ENCODE measurements at places on chromosomes 4 and X. TPM values are rescaled to one million over a fixed set of nuclear protein-coding genes. Genes with fewer than 3 reads are reported as not detected.
A peak's percentile ranks its signal among the peaks of the same experiment; 100 is the strongest.

PABPC1L2A gene
- total RNA-seq, result not detected

- no peak for DNase-seq
Observed at GRCh38 chrX:153408221-153408721, 3.0 kb upstream of the ZFP92 start.

- DNase-seq, result no peak
Observed at GRCh38 chrX:96435378-96436035, 249.1 kb upstream of the DIAPH2 start.

CFAP299 gene
- not detected for total RNA-seq

ZNF518B gene
- total RNA-seq, result 15.2 TPM

GRCh38 chrX:39869846-39870601 lies 227.7 kb downstream of the BCOR start:
- peak; percentile 83 for DNase-seq

- DNase-seq, result no peak
Observed at GRCh38 chr4:89268679-89269078, 38.9 kb downstream of the GPRIN3 start.

DNA sequence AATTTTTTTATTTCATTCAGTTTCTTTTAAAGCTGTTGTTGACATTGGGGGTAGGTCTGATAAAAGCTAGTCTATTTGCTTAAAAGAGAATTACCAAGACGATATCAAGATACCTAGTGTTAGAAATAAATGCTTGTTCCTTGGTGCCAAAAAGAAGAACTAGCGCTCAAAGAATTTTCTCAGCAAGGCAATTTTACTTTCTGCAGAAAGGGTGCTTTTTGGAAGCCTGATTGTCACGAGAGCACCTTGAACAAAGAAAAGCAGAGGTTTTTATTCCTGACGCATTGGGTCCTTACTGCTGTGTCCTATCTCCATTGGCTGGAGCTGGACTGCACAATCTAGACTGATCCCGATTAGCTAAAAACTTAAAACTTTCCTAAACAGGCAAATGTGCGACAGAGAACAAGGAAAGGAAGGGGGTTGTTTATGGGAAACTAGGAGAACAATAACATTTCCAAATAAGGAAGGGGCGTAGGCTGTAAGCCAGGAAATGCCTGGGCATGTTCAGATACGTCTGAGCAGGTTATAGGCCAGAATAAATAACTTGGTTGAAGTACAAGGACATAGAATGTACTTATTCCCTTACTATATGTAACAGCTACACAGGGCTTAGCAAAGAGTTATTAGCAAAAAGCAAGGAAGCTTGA lies 50.3 kb upstream of the STPG2 start:
- no peak for DNase-seq

SLC9B1 gene
- 2.5 TPM for total RNA-seq

NXF3 gene
- total RNA-seq, result not detected

DNA sequence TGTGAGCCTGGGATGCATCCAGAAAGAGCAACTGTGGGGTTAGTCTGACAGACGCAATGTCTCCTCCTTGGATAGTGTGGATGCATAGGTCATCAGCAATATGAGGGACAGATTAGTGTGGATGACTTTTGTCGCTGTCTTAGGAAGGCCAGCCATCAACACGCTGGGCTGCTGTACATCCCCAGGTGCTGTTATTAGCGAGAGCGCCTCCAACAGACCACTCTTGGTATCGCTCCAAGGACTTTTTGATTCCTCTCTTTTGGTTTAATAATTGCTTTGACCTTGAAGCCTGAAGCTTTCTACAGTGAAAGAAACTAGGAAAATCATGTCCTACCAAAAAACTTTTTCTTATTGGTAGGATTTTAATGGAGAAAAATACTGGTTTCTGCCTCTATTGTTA lies 76.7 kb downstream of the TMEM131L start:
- peak; percentile 37 for DNase-seq

GRCh38 chrX:154348646-154349358 lies 25.6 kb downstream of the FLNA start:
- DNase-seq, result peak; percentile 24

- DNase-seq, result no peak
Observed at GRCh38 chr4:38696697-38697096, 32.7 kb downstream of the KLF3 start.

CXCL3 gene
- 3.5 TPM for total RNA-seq

GRCh38 chr4:7822877-7823276 lies 116.8 kb downstream of the AFAP1 start:
- DNase-seq, result no peak

PIR gene
- 0.57 TPM for total RNA-seq

KCNIP4 gene
- not detected for total RNA-seq

GRCh38 chr4:74319470-74319869 lies 11.2 kb downstream of the EPGN start:
- DNase-seq, result no peak

DNA sequence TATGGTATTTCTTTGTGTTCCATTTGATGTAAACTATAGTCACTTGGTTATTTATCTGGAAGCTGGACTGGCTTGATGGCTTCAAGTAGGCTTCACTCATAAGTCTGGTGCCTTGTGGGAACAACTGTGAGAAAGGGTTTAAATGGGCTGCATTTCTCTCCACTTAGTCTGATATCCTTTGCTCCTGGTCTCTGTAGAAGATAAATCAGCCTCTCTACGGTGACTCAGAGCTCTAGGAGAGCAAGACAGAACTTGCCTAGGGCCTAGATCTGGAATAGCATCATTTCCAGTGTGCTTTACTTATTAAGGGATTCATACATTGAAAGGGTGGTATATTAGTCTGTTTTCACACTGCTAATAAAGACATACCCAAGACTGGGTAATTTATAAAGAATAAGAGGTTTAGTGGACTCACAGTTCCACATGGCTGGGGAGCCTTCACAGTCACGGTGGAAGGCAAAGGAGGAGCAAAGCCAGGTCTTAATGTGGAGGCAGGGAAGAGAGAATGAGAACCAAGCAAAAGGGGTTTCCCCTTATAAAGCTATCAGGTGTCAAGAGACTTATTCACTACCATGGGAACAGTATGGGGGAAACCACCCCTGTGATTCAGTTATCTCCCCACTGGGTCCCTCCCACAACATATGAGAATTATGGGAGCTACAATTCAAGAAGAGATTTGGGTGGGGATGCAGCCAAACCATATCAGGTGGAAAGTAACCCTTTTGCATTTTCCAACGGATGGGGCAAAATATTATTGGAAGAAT lies 1746.4 kb upstream of the PCDH7 start:
- no peak for DNase-seq

Data from natural killer cell (primary cell).